ENCODE measurements at places on chromosomes 11 and 22. TPM values are rescaled to one million over a fixed set of nuclear protein-coding genes. Genes with fewer than 3 reads are reported as not detected.

Gene PELI3
- 4.8 TPM for total RNA-seq

Gene ETS1
- total RNA-seq, result 169 TPM

Gene APOA4
- not detected for total RNA-seq

Gene SLC35F2
- total RNA-seq, result 47.1 TPM

Gene RPS13
- 955 TPM for total RNA-seq

Gene MYO7A
- 0.18 TPM for total RNA-seq

Gene LRRC55
- 1.3 TPM for total RNA-seq

All from glomerular endothelial cell (primary cell).